Inflammatory macrophage treated with lipopolysaccharide for 4 hours (primary cell): ENCODE measurements at places on chromosomes 5 and 9.
A peak's percentile ranks its signal among the peaks of the same experiment; 100 is the strongest.

GRCh38 chr5:77957931-77958521 lies 181.9 kb upstream of the TBCA start:
- DNase-seq: no peak

- DNase-seq: peak; percentile 89
Measured at GRCh38 chr5:175696139-175696854, 38.4 kb downstream of the HRH2 start.

DNA sequence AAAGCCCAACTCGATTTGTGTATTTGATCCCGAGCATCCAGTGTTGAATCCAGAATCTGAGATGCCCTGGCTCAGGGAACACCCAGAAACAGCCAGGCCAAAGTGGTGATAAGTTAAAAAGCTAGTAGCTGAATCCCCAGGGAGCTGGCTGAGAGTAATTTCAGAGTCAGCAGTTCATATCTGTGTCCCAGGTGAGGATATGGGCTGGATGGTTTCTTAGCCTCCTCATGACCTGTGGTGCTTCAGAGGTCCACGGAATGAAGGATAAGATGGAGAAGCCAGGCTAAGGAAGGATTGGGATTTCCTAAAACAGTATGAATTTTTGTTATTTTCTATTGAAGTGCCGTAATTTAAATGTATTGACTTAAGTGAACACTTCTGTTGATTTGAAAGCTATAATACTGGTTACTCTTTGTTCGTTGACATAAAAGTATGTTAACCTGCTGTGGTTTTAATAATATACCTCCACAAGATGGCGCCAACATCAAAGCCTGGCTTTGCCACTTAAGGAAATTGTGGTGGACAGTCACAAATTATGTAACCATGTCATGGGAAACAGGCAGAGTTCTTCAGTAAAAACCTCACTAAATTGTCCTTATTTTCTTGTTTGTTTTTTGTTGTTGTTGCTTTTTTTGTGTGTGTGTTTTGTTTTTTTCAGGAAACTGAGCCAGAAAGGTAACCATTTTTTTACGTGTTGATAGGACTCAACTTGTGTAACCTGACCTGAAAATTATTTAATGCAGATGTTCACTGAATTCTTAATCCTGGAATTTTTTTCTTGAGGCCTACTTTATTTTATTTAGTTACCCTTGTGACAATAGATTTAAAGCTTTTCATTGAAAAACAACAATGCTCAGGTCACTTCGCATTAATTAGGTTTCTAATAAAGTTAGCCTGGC lies 11.4 kb downstream of the MTAP start:
- DNase-seq: peak; percentile 93

DNA sequence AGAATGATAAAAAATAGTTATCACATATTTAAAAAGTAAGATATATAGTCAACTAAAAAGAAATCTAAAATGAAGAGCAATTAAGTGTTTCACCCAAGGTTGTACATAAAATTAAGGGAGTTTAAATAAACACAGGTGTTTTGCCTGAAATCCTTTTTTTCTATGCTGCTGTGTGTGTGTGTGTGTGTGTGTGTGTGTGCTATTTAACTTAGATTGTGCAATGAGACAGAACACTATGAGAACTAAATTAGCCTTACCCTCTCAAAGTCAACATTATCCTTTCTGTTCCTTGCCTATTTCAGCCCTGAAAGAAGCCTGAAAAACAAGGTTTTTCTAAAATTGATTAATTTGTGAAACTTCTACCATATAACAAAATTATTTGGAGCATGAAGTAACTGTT lies 516.2 kb downstream of the ELAVL2 start:
- no peak for DNase-seq

DNA sequence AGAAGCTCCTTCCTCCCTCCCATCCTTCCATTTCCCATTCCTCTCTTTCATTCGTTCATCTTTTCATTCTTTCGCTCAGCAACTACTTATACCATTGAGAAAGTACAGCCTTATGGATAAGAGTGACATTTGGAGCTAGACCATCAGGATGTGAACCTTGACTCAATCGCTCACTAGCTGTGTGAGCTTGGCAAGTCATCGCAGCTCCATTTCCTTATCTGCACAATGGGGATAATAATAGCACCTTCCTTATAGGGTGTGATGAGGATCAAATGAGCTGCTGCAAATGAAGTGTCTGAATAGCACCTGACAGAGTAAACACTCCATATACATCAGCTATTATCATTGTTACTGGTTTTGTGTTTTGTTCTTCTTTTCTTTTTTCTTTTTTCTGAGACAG lies 28.1 kb upstream of the SYNPO start:
- DNase-seq: no peak

DNA sequence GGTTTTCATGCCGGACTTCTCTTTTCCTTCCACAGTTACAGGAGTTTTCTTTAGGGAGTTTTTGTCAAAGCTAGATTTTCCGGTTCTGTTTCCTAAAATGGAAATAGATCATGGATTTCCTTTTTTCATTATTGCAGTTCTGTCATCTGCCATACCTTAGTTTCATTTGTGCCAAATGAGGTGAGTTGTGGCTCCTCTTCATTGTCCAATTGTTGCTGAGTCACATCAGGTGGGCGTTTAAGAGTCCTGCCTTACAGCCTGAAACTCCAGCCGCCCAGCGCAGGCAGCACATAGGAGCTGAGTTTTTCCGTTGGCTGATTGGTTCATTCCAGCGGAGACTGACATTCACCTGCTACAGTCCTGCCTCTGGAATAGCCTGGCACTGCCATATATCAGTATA lies 14.1 kb downstream of the SLC25A25 start:
- DNase-seq: peak; percentile 51

DNA sequence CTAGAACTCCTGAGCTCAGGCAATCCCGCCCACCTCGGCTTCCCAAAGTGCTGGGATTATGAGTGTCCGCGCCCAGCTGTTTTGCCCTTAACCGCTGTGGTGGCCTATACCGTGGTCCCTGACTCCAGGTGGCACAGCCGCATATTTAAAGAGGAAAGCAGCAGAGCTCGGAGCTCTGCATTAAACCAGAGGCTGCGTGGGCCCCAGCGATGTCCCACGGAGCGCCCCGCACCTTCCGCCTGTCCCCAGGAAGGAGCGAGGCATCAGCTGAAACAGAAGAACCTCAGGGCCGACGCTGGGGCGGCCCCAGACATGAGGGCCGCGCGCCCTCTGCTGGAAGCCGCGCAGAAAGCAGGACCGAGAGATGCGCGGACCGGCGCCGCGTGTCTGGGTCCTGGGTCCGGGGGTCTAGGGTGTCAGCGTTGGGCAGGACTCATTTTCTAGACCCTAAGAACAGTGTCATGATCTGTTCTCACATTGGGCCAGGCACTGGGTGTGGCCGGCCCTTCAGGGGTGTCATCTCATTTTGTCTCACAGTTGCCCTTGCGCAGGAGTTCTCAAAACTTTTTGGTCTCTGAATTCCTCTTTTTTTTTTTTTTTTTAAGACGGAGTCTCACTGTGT lies 37.7 kb downstream of the LAMC3 start:
- peak; percentile 62 for DNase-seq
